Stimulated activated naive CD4-positive, alpha-beta T cell (primary cell): ENCODE measurements at places on chromosomes 3 and 15.

GRCh38 chr15:85854345-85855097, 59.8 kb upstream of the KLHL25 start:
- DNase-seq = peak; percentile 14

GRCh38 chr3:55559500-55560423, 72.7 kb upstream of the WNT5A start:
- no peak for DNase-seq

- DNase-seq = no peak
Observed at GRCh38 chr15:62280625-62281024, 115.5 kb upstream of the C2CD4B start.

GRCh38 chr15:90877315-90877714, 7.0 kb upstream of the FES start:
- DNase-seq = no peak

GRCh38 chr3:39094851-39095677, 12.4 kb downstream of the GORASP1 start:
- no peak for DNase-seq

GRCh38 chr3:157572559-157573270, 69.5 kb upstream of the VEPH1 start:
- no peak for DNase-seq

DNA sequence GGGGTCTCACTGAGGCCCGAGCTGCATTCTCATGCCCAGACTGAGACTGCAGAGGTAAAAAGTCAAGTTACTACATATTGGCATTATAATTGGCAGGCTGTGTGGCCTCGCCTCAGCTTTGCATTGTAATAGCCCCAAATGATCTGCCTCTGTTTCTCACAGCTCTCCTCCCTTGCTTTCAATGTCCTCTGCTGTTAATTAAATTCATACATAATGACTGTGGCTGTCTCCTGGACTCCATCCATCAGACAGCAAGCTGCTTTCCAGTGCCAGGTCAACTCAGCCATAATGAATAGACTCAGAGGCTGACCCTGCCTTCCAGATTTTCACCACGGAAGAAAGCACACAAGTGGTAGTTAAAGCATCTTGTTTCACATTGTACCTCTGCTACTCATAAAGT, 7.6 kb upstream of the RTP4 start:
- no peak for DNase-seq

GRCh38 chr3:97694876-97695275, 69.7 kb upstream of the ARL6 start:
- DNase-seq = no peak

GRCh38 chr3:27356976-27357375, 12.2 kb downstream of the NEK10 start:
- no peak for DNase-seq

DNA sequence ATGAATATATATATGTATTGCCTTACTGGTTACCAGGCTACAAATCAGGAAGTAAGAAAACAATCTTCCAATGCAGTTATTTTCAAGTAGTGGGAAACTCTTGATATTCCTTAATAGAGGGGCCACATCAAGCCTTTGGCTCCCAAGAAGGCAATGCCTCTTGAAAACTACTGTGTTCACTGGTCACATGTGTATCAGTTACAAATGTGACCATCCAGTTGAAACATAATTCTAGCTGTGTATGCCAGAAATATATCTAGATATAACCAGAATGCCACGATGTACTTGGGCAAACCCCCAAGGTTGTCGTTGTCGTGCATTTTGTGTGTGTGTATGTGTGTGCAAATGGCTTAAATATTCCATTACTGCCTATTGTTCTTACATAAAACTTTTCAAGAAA, 200.8 kb downstream of the SUCLG2 start:
- DNase-seq = no peak

- no peak for DNase-seq
Observed at GRCh38 chr3:123713211-123713610, 128.4 kb upstream of the HACD2 start.

GRCh38 chr15:52021128-52021671, 2.2 kb downstream of the MAPK6 start:
- DNase-seq = no peak

DNA sequence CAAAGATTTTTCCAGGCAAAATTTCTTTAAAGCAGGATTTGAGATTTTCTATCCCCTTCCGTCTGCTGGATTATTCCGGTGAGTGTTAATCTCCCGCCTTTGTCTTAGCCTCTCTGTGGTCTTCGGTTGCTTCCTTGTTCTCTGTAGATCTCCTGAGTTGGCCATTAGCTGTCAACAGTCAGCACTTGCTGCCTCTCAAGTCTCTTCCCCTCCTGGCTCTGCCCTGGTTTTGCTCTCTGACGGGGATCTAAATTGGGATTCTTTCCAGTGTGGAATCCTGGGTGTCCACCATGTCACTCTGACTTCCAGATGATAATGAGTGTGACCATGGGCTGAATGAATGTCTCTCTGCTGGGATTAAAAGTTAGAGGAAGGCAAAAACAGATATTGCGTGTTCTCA, 121.5 kb downstream of the IGF1R start:
- DNase-seq = no peak

- DNase-seq = no peak
Observed at GRCh38 chr3:46479696-46480095, 15.0 kb upstream of the LTF start.

DNA sequence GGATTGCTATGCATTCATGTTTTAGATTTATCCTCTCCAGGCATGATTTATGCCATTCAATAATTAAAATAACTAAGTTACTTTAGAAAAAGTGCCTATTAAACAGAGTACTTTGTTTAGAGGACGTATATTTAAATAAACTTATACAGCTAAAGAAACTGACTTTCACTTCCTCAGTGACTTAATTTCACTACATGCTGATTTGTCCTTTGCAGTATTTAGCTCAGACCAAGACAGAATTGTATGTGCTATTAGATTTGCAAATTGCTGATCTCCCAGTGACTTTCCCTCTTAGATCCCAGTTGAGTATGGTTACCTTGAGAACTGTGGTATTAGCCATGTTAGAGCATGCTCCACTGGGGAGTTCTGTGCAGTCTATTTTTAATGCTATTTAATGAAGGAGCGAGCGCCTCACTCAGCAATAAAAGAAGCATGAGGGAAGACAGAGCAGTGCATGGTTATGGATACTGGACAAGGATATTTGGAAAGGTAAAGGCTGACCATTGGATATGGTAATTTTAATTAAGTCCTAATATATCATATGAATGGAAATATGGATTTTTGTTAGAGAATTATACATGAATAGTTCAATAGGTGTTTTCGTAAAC, 2.7 kb downstream of the ARPP21 start:
- DNase-seq = no peak

DNA sequence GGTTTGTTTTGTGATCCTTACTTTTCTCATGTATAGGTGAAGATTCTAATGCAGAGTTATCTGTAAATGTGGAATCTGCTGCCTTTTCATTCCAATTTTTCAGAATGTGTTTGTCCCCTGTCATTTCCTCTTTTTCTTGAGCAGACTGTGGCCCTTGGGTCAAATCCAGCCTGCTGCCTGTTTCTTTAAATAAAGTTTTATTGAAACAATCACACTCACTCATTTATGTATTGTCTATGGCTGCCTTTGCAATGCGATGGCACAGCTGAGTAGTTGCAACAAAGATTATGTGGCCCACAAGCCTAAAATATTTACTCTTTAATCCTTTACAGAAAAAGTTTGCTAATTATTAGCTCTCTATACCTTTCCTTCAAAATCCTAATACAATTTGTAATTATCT, 116.3 kb upstream of the NPHP3 start:
- no peak for DNase-seq

- peak; percentile 89 for DNase-seq
Observed at GRCh38 chr15:75349851-75350588, 3.2 kb downstream of the NEIL1 start.

- no peak for DNase-seq
Observed at GRCh38 chr15:76153241-76154197, 93.7 kb downstream of the TMEM266 start.

- no peak for DNase-seq
Observed at GRCh38 chr3:8869613-8870012, 93.7 kb downstream of the RAD18 start.

GRCh38 chr3:51355891-51356578, 29.1 kb upstream of the MANF start:
- DNase-seq = no peak

- no peak for DNase-seq
Observed at GRCh38 chr3:7766530-7766929, 735.1 kb upstream of the LMCD1 start.

- DNase-seq = no peak
Observed at GRCh38 chr3:65479990-65480389, 558.7 kb downstream of the MAGI1 start.

DNA sequence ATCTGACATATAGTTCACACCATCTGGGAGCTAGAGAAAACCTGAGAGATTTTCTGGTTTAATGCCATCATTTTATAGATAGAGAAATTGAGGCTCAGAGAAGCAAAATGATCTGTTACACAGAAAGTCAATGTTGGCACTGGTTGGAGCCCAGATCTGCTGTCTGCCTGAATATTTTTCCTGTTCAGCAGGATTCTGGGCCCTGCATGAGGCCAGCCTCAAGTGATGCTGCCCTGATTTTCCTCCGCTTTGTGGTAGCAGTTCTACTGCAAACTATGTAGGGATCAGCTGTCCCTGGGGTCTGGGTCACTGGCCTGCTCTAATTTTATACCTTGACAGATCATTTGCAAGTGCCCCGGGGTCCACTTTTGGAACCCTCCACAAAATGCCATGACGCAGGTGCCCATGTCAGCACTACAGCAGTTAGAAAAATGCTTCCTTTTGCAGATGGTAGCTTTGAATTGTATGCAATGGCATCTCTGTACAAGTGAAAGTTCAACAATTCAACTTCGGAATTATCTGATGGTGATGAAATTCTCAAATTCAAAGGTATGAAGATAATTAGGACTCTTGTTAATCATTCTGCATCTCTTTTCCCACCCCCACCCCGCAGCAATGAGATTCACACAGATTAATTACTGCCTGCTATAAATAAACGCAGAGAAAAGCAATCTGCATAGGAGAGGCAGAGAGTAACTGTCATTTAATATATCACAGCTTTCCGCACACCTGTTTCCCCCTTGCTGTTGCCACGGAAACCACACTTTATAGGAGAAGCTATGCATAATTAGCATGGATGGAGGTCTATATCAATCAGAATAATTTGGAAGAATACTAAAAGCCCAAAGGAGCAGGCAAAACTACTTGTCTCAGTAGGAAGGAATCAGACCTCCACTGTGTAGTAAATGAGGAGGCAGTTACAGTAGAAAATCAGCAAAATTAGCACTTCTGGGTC, 222.6 kb downstream of the PDCD6IP start:
- no peak for DNase-seq

GRCh38 chr3:192122832-192123594, 604.3 kb downstream of the FGF12 start:
- no peak for DNase-seq

- no peak for DNase-seq
Observed at GRCh38 chr3:56157693-56158362, 310.4 kb downstream of the ERC2 start.

GRCh38 chr3:97655971-97656370, 108.6 kb upstream of the ARL6 start:
- DNase-seq = no peak

- no peak for DNase-seq
Observed at GRCh38 chr3:63355809-63356208, 77.7 kb downstream of the SYNPR start.

DNA sequence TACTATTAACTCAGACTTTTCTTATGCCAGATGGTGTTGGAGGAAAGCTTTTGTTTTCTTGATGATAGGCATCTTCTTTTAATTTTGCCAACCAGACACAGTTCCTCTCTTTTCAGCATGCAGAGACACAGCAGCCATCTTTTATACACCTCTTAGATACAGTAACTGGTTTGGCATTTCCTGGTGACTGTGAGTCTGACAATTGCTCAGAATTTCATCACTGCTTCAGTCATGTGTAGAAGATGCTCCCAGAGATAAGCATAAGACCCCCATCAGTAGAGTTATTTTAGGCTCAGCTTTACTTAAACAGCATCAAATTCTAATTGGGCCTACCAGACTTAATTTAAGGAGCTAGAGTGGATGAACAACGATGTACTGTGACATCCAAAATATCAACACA, 779.0 kb downstream of the SQOR start:
- no peak for DNase-seq

DNA sequence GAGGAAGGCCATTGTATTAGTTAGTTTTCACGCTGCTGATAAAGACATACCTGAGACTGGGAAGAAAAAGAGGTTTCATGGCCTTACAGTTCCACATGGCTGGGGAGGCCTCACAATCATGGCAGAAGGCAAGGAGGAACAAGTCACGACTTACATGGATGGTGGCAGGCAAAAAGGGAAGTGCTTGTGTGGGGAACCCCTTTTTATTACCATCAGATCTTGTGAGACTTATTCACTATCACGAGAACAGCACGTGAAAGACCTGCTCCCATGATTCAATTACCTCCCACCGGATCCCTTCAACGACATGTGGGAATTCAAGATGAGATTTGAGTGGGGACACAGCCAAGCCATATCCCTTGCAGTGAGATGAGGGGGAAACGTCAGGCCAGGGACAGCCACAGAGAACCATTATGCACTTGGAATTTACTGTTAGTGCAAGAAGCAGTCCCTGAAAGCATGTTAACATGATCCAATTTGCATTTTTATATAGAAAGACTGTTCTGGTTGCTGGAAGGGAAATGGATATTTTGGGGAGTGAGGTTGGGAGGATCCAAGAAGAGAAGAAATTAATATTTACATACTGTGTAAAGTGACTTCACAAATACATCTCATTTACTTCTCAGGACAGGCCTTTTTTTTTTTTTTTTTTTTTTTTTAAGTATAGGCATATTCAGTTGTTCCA, 87.1 kb downstream of the ARNT2 start:
- DNase-seq = no peak

- no peak for DNase-seq
Observed at GRCh38 chr3:177460047-177460446, 262.8 kb upstream of the TBL1XR1 start.

DNA sequence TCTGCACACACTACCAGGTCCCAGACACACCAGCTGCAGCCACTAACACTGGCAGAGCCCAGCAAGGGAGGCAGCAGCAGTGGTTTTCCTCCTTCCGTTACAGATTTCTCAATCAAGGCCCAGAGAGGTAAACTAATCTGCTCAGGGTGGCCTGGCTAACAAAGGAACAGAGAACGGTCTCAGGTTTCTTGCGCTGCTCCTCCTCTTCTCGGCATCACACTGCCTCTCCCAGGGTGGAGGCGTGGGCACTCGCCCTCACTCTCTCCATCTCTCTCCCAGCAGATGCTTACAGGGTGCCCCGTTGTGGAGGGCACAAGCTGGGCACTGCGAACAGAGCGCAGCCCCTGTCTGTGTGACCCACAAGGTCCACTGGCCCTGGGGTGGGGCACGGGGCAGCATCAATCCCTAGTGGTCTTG, 228.7 kb downstream of the VPS13C start:
- no peak for DNase-seq

GRCh38 chr3:167466966-167467365, 6.9 kb downstream of the SERPINI2 start:
- no peak for DNase-seq
